Endothelial cell of umbilical vein (primary cell): ENCODE measurements at places on chromosomes 4 and X. TPM values are rescaled to one million over a fixed set of nuclear protein-coding genes. Genes with fewer than 3 reads are reported as not detected.

DNA sequence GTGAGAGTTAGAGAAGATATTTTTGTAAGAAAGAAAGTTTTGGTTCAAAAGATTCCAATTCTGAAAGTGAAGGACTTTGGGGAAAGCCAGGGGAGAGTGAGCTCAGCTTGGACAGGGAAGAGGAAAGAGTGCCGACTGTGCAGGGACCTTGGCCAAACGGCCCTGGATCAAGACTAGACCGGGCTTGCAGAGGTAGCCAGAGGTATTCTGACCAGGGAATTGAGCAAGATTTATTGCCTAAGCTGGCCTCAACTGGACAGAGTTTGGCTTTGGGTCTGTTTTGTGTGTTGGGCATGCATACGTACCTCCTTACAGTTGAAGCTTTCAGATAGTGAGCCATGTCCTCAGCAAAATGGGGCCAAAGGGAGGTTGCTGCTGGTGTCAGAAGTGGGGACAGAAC lies 11.6 kb downstream of the PLAC1 start:
- no peak for DNase-seq
- H3K36me3 ChIP-seq = no peaks in the 10 kb centered on the region
- no peak overlapping the region for H3K4me3 ChIP-seq
- H3K4me1 ChIP-seq = no peaks in the 10 kb centered on the region
- H3K27me3 ChIP-seq = no peaks in the 10 kb centered on the region

DNA sequence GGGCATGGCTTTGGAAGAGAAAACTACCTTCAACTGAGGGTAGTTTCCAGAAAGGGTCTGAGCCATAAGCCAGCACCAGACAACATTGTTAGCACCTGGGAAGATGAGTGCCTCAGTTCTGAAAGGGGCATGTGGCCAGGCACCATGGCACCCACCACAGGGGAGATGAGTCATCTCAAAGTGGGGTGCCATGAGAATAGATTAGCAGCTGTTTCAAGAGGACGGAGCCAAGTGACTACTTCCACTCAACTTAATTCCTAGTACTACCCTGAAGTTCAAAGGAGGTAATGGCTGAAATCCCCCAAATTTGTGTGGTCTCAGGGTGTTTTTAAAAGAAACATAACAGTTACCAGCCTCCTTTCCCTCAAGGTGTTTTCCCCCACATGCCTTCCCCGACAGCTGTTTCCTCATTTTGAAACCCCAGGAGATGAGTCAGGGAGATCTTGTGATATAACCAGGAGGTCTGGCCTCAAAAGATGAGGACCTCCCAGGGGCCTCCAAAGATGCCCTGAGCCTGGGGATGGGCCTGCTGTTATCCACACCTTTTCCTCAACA lies 27.8 kb upstream of the FTHL17 start:
- H3K4me3 ChIP-seq = no peak overlapping the region
- no peaks in the 10 kb centered on the region for H3K36me3 ChIP-seq
- DNase-seq = no peak
- no peaks in the 10 kb centered on the region for H3K27me3 ChIP-seq
- H3K27ac ChIP-seq = no peak overlapping the region
- no peaks in the 10 kb centered on the region for H3K4me1 ChIP-seq

GAGE12H gene
- total RNA-seq = not detected in 2 replicates

GRCh38 chr4:38752372-38752940 lies 30.3 kb downstream of the TLR10 start:
- peaks cover 7% of the 10 kb centered on the region for H3K4me1 ChIP-seq
- H3K27ac ChIP-seq = no peak overlapping the region
- H3K4me3 ChIP-seq = no peak overlapping the region
- peak; percentile 27 for DNase-seq
- H3K27me3 ChIP-seq = peaks cover 1% of the 10 kb centered on the region
- H3K36me3 ChIP-seq = no peaks in the 10 kb centered on the region

DNA sequence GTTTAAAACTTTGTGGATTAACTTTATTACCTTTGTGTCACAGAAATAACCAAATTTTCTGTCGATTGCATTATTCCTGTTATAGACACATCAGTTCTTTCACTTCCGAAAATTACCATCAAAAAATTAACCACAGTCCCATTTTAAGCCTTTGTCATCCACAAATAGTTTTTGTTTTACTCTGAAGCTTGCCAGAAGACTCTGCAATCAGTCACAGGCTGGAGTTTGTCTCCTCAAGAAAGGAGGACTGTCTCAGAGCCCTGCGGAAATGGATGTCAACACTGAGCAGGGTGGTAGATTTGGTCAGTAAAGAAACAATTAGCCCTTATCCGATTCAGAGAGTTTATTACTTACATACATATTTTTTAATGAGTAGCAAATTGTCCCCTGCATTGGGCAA lies 20.1 kb upstream of the TCEAL4 start:
- H3K27ac ChIP-seq = no peak overlapping the region
- peaks cover 5% of the 10 kb centered on the region for H3K4me1 ChIP-seq

DNA sequence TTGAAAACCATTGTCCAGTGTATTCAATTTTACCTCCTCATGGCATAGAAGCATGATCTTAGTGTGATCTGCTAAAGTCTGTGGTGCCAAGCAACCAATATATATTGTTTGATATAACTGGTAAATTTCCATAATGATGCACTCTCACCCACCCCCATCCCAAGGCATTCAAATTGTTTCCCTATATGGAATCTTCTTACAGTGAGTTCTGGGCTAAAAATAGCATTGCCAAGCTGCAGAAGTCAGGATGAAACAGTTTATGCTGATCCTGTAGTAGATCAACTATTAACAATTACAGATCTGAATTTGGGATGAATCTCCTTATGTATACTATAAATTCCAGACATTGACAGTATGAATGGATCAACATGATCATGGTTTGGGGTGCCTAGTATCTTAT lies 20.9 kb downstream of the FGF13 start:
- no peak for DNase-seq
- no peak overlapping the region for H3K27ac ChIP-seq
- H3K27me3 ChIP-seq = no peaks in the 10 kb centered on the region
- H3K4me1 ChIP-seq = no peaks in the 10 kb centered on the region
- no peak overlapping the region for H3K4me3 ChIP-seq

- H3K27me3 ChIP-seq = no peaks in the 10 kb centered on the region
- no peak for DNase-seq
- no peaks in the 10 kb centered on the region for H3K36me3 ChIP-seq
- no peak overlapping the region for H3K27ac ChIP-seq
- peaks cover 11% of the 10 kb centered on the region for H3K4me1 ChIP-seq
- no peak overlapping the region for H3K4me3 ChIP-seq
These were observed 274.5 kb upstream of the NOCT start for GRCh38 chr4:138740816-138741745.

DNA sequence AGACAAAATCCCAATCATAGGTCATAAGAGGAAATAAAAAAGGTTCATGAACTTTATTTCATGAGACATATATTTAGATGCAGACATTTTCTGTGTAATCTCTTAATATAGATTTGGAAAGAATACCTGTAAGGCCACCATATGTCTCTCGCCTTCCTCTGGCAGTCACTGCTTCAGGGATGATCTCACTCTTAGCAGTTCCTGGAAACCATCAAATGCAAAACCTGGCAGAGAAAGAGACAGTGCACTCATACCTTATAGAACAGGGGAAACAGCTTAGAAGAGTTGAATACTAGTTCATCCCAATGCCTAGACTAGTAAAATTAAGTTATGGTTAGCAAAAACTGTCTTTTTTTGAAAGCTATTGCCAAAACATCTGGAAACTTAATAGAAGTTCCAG lies 243.3 kb downstream of the GASK1B start:
- no peak overlapping the region for H3K27ac ChIP-seq
- H3K4me1 ChIP-seq = no peaks in the 10 kb centered on the region
- H3K36me3 ChIP-seq = no peaks in the 10 kb centered on the region
